Uterus (tissue), 4 donors: ENCODE measurements at places on chromosomes 1 and 21.

GRCh38 chr1:30229557-30229956 is 493.8 kb downstream of the MATN1 start:
- no peak for DNase-seq

- no peak for DNase-seq
Measured at GRCh38 chr1:158583962-158584361, 4.3 kb upstream of the OR10X1 start.

- DNase-seq = no peak
Measured at GRCh38 chr1:154466206-154466605, 35.8 kb upstream of the TDRD10 start.

- DNase-seq = no peak
Measured at GRCh38 chr1:204314893-204315658, 44.7 kb downstream of the PLEKHA6 start.

DNA sequence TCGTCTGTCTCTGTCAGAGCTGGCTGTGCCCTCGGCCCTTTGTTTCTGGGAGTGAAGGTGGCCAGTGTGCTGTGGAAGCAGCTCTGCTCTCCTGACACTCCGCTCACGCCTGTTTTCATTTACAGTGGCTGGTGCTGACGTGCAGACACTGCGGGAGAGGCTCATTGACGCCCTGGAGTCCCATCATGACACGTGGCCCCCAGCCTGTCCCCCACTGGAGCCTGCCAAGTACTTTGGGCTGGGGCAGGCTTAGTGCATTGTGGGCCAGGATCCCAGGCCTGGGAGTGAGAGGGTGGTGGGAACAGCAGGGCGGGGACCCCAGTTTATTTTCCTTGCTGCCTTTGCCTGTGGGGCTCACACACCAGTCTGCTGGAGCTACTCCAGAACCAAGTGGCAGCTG is 21.1 kb downstream of the QSOX1 start:
- DNase-seq = no peak
